ENCODE measurements at places on chromosomes 3 and 15.

DNA sequence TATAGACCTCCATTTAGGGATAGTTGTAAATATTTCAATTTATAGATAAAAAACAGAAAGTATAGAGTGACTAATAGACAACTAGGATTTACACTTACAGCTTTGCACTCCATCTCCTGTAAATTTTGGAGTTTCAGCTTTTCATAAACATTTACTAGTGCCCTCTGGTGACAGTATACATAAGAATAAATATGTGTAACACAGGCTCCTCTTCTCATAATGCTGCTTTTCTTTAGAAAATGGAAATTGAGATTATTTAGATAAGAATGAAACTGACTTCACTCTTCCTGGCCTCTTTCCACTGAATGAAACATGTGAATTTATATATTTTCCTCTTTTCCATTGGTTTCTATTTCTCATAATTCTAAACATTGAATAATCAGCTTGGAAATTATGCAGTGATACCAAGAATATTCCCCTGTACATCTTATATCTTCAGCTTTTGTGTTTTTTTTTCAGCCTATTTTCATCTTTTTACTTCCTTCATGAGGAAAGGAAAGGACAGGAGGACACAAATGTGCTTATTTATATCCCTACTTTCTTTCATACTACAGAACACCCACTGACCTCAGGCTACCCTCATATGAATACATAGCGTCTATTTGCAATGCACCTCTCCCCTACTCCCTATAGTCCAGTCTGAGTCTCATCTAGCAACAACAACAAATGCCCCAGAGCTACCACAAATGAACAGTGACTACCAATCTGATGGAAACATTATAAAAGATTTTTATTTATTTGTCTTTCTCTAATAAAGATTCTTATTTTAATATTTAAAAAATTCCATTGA is 103.1 kb upstream of the CCDC39 start:
- no peak for DNase-seq

GRCh38 chr3:193598202-193598601 is 5.2 kb downstream of the OPA1 start:
- DNase-seq: no peak

DNA sequence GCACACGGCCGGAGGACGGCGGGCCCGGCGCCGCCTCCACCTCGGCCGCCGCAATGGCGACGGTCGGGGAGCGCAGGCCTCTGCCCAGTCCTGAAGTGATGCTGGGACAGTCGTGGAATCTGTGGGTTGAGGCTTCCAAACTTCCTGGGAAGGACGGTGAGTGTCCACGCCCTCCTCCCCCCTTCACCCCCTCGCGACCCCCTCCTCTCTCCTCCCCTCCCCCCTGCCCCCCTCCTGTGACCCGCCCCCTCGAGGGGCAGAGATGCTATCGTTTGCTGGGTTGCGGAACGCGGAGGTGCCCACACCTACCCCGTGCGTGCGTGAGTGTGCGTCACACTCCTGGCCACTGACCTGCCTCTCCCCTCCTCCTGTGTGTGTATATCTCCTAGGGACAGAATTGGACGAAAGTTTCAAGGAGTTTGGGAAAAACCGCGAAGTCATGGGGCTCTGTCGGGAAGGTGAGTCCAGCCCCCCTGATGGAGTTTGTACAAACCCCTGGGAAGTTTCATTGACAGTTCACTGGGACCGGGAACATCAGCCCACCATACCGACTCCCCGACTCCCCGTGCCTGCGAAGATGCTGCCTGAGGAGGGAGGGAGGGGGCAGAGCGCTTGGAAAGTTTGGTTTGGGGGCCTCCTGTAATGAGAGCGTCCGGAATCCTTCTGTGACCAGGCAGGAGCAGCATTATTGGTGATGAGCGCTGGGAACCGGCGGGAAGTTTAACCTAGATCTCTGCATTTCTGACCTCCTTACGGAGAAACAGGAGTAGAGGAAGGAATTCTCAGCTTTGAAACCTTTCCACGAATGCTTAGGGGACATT is 795 bp upstream of the SCAANT1 start:
- DNase-seq: peak; percentile 36

DNA sequence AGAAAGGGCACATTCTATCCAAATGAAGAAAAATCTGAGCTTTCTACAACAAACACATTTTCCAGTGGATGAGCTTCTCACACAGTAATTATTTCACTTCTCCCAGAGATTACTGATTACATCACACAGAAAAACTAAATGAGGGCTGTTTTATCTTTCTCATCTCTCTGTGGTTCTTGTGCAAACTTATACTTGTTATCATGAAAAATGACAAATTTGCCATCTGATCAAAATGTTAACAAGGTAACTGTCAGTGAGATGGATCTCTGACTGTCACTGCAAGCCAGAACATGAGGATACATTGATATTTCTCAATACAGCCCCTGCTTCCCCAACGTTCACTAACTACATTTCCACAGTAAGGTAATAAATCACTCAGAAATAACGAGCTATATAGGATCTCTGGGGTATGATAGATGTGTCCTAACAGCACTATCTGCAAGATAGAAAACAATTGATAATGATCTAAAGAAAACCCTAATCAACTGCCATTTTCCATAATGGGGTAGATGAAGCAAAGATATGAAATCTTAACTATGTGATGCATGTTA is 829.3 kb upstream of the CFAP20DC start:
- DNase-seq: no peak

GRCh38 chr3:196931828-196932587 is 10.3 kb downstream of the NCBP2 start:
- no peak for DNase-seq

GRCh38 chr15:82647045-82647834 is at the start of gene CPEB1:
Gene CPEB1, minus strand, starts transcription at chr15:82647363. Its CDS starts 18,904 bp downstream, at chr15:82628459.
- DNase-seq: peak; percentile 25

GRCh38 chr3:187624588-187624987 is 45.6 kb downstream of the SST start:
- DNase-seq: no peak

GRCh38 chr3:59006634-59007517 is 42.9 kb downstream of the CFAP20DC start:
- no peak for DNase-seq

- DNase-seq: no peak
These were observed 41.9 kb upstream of the MITF start for GRCh38 chr3:69697381-69697780.

DNA sequence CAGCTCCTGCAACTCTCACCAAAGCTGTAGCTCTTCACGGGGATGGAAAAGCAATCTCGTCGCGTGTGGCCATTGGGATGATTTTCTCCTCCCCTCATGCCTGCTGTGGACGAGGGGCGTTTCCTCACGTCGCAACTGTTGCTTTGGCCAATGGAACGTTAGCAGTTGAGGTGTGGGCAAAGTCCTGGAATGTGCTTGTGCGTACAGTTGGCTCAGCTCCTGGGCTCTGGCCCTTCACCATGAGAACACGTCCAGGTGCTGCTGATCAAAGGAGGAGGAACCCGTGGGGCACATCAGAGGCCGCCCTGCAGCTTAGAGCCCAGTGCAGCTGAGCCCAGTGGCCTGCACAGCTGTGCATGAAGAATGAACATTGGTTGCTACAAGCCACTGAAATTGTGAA is 186.1 kb downstream of the TJP1 start:
- no peak for DNase-seq

DNA sequence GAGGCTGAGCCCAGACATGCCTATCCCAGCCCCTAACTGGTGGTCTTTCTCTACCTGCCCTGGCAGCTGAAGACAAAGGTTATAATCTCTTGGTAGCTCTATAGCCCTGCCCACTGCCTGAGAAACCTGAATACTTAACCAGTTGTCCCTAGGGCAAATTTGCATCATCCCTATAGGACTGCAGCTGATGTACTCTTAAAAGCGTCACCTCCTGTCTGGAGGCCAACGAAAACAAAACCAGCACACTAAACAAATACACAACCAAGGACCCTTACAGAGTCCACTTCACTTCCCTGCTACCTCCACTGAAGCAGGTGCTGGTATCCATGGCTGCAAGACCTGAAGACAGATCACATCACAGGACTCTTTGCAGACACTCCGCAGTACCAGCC is 98.0 kb downstream of the KCNAB1 start:
- no peak for DNase-seq

GRCh38 chr3:81378552-81379293 is 382.7 kb downstream of the GBE1 start:
- DNase-seq: no peak

- no peak for DNase-seq
These were observed 21.6 kb downstream of the ESYT3 start for GRCh38 chr3:138455801-138456716.

GRCh38 chr15:83200589-83200988 is 7.0 kb downstream of the HDGFL3 start:
- no peak for DNase-seq

DNA sequence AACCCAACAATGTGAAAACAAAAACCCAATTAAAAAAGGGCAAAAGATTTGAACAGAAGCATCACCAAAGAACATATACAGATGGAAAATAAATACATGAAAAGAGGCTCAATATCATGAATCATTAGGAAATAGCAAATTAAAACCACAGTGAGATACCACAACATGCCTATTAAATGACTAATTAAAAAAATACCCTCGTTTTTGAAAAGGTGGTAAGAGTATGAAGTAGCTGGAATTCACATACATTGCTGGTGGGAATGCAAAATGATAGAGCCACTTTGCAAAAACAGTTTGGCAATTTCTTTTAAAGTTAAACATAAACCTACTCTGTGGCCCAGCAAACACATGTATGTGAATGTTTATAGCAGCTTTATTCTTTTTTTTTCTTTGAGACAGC is 75.8 kb downstream of the B3GNT5 start:
- DNase-seq: no peak

- no peak for DNase-seq
These were observed 220.9 kb downstream of the SLC9A9 start for GRCh38 chr3:143627336-143627735.

- peak; percentile 19 for DNase-seq
These were observed 1.7 kb upstream of the CCR8 start for GRCh38 chr3:39327746-39328349.

DNA sequence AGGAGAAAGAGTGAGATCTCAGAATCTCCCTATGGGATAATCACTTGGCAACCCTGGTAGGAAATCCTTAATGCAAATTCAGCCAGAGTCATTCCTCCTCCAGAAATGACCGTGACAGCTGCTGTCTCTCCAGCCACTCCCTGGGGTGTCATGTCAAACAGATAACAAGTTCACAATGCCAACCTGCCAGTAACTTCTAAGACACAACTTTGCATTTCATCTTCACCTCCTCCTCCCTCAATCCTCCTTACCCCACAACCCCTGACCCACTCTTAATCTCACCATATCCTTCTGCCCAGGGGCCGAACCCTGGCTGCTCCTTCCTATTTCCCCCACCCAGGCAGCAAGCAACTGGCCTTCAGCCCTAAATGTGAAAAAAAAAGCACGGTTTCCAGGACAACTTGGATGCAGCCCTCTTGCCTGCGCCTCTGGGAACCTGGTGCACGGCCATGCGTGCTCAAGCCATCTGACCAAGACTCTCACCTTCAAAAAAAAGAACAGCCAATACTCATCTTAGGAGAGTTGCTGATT is 166.0 kb downstream of the NTRK3 start:
- DNase-seq: no peak

- no peak for DNase-seq
These were observed 7.3 kb downstream of the CALML4 start for GRCh38 chr15:68197661-68198437.

- no peak for DNase-seq
These were observed 81.5 kb downstream of the BBX start for GRCh38 chr3:107604057-107604822.

DNA sequence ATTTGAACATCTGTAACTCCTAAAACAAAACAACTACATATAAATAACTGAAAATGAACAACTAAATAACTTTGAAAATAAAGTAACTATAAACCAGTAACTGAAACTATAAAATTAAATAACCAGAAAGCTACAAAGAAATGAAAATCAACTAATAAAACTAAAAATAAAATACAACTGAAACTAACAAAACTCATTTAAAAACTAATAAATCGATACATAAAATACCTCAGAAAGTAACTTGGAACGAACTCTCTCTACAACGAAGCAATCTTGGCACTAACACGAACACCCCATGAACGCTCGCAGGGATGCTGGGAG is 15.9 kb upstream of the LAMP3 start:
- DNase-seq: no peak

DNA sequence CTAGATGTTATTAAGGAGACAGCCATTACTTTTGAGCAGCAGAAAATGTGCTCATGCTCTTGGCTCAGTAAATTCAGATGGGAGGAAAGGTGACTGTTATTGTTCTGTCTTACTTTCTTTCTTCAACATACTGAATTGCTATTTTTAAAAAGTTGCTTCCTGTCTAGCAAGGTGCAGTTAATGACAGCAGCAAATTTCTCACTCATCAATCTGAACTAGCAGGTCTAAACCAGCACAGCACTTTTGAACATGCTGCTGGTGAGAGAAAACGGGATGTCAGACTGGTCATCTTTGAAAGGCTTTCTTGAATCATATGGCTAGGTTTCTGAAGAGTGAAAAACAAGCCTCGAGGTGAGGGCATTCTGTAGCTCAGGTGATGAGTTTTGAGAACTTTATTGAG is 384.7 kb downstream of the MFSD1 start:
- no peak for DNase-seq

GRCh38 chr3:51044982-51045381 is 340.1 kb upstream of the MANF start:
- DNase-seq: no peak

DNA sequence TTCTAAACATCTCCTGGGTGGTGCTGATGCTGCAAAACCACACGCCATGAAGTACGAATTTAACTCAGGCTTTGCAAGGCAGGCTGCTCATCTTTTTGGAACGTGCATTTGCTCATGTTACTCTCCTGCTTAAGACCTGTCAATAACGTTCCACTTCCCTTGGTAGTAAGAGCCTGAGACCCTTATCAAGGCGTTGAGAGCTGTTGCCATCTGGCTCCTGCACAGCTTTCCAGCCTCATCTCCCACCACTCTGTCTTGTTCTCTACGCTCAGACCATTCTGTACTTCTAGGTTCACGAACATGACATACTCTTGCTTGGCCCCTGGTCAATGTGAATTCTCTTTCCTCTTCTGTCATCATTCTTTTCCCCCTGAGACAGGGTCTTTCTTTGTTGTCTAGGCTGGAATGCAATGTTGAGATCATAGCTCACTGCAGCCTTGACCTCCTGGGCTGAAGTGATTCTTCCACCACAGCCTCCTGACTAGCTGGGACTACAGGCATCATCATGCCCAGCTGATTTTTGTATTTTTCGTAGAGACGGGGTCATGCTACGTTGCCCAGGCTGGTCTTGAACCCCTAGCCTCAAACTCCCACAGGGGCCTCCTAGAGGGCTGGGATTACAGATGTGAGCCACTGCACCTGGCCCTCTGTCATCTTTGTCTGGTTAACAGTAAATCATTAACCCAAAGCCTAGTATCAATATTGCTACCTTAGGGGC is 202.8 kb downstream of the CADPS start:
- DNase-seq: no peak

Data from CD4-positive, alpha-beta T cell treated with Interleukin-4 for 4 hours (primary cell).